Stimulated activated CD8-positive, alpha-beta memory T cell treated with anti-CD3 and anti-CD28 coated beads, Interleukin-7, amount 100 ng/mL, for 48 hours (primary cell): ENCODE measurements at places on chromosomes 2 and 18.

GRCh38 chr2:34307636-34308035 is 708.5 kb upstream of the FAM98A start:
- no peak for DNase-seq

- DNase-seq: no peak
Measured at GRCh38 chr2:2146969-2147900, 183.8 kb downstream of the MYT1L start.

GRCh38 chr2:229636571-229636970 is 77.8 kb downstream of the DNER start:
- no peak for DNase-seq

- DNase-seq: no peak
Measured at GRCh38 chr2:118348380-118349034, 260.2 kb downstream of the INSIG2 start.

DNA sequence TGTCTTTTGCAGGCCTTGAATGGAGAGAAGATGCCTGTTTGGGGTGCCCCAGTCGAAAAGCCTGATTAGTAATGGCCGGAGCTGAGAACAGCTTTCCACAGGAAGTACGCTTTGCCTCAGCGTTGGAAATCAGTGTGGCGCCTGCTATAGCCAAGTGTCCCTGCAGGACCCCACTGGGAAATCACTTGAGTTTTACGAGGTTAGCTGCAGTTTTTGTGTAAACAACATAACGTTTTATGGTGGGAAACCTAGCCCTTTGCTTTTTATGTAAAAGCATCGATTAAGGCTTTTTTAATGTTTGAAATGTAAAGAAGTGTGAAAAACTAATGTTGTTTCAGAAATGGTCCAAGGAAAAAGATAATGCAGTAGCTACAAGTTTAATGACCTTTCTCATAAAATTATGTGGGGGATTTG is 234.2 kb downstream of the TTC32 start:
- DNase-seq: no peak

- no peak for DNase-seq
Measured at GRCh38 chr2:62511636-62512035, 5.6 kb upstream of the TMEM17 start.

DNA sequence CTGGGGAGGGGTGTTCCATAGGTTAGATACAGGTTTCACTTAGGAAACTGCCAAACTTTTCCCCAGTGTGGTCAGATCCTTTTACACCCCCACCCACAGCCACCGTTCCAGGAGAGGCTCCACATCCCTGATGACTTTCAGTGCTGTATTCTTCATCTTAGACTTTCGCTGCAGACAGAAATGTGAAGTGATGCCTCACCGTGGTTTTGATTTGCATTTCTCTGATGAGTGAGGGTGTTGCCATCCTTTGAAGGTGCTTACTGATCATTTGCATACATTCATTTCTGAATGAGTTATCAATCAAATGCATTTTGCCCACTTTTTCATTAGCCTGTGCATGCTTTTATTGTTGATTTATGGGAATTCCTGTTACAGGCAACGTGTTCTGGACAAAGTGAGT is 14.9 kb downstream of the COPS9 start:
- DNase-seq: no peak

GRCh38 chr2:6492573-6492972 is 373.1 kb downstream of the CMPK2 start:
- DNase-seq: no peak

GRCh38 chr2:27078267-27079194 is at the start of gene EMILIN1:
EMILIN1 (plus strand) TSS chr2:27078615; CDS start chr2:27079066, 451 bp downstream.
- DNase-seq: no peak

DNA sequence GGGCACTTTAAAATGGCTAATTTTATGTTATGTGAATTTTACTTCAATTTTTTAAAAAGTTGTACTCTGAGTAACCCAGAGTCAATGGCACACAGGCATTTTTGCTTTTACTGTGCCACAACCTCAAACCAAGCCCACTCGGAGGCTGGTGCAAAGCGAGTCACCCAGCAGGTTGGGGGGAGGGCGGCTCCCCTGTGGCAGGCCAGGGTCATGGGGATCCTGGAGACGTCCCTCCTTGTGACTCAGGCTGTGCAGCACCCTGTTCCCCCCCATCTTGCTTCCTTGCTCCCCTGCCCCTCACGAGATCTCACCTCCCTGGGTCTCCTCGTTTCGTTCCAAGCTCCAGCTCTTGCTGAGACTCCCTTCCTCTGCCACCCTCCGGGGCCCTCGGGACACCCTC is 58.6 kb downstream of the POMC start:
- peak; percentile 34 for DNase-seq

DNA sequence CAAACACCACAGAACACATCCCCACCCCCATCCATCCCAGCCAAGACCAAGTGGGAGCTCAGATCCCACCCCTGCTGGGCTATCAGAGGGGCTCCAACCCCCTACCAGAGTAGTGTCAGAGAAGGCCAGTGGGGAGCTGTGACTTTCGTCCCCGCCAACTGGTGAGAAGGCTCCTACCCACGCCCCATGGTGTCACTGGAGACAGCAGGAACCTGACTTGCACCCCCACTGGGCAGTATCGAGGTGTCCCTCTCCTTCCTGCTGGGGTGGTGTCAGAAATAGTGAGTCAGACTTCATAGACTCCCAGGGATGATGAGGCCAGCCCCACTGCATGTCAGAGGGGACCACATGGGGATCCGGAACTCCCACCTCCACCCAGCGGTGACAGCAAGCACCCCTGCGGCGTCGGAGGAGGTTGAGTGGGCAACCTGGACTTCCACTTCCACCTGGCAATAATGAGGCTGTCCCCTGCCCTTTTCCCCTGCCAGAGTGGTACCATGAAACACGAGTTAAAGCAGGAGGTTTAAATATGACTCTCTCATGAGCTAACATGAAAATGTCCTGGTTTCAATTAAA is 106.7 kb downstream of the CTIF start:
- DNase-seq: no peak

- DNase-seq: no peak
Measured at GRCh38 chr2:319059-319600, 31.2 kb upstream of the ALKAL2 start.
